ENCODE measurements at places on chromosomes 7 and 10. TPM values are rescaled to one million over a fixed set of nuclear protein-coding genes. Genes with fewer than 3 reads are reported as not detected.

- H3K36me3 ChIP-seq, result no peaks in the 10 kb centered on the region
- no peak overlapping the region for H3K4me3 ChIP-seq
- H3K4me1 ChIP-seq, result no peaks in the 10 kb centered on the region
- DNase-seq, result no peak
- H3K27ac ChIP-seq, result no peak overlapping the region
- H3K27me3 ChIP-seq, result no peaks in the 10 kb centered on the region
These were observed 324.1 kb downstream of the C7orf25 start for GRCh38 chr7:42587806-42588205.

- H3K27me3 ChIP-seq, result no peaks in the 10 kb centered on the region
- DNase-seq, result no peak
- no peak overlapping the region for H3K4me3 ChIP-seq
- H3K27ac ChIP-seq, result no peak overlapping the region
- H3K36me3 ChIP-seq, result peaks cover 11% of the 10 kb centered on the region
- no peaks in the 10 kb centered on the region for H3K4me1 ChIP-seq
These were observed 20.3 kb downstream of the NACAD start for GRCh38 chr7:45068236-45069023.

GRCh38 chr10:97150013-97150595 lies 35.7 kb downstream of the SLIT1 start:
- H3K36me3 ChIP-seq, result no peaks in the 10 kb centered on the region
- H3K27ac ChIP-seq, result no peak overlapping the region
- no peaks in the 10 kb centered on the region for H3K27me3 ChIP-seq
- no peak for DNase-seq
- H3K4me3 ChIP-seq, result no peak overlapping the region
- H3K4me1 ChIP-seq, result no peaks in the 10 kb centered on the region

The PPP1R3C gene
- 2.7 TPM for total RNA-seq

The CTAGE8 gene
- 21.4 TPM for total RNA-seq
